ENCODE measurements at places on chromosomes 11 and 22.

GRCh38 chr11:132904607-132905006 is 627.7 kb downstream of the OPCML start:
- no peak overlapping the region for H3K27ac ChIP-seq
- DNase-seq: no peak
- no peaks in the 10 kb centered on the region for H3K27me3 ChIP-seq
- no peaks in the 10 kb centered on the region for H3K36me3 ChIP-seq

DNA sequence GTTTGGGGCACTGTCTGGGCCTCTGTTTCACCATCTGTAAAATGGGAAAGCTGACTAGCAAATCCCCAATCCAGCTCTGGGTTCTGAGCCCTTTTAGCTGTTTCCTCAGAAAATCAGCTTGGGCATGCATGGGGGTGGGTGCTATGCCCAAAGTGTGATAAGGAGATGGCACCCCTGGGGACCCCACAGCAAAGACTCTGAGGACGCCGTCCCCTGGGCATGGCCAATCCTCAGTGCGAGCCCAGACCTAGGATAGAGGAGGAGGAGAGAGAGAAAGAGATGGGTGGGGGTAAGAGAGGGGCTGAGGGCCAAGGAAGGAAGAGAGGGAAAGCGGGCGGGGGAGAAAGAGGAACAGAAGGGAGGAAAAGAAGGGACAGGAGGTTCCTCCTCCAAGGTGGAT is 31.8 kb downstream of the TPBGL start:
- H3K27ac ChIP-seq: no peak overlapping the region
- no peak for DNase-seq
- no peaks in the 10 kb centered on the region for H3K4me1 ChIP-seq

- H3K27ac ChIP-seq: no peak overlapping the region
- peaks cover 11% of the 10 kb centered on the region for H3K4me1 ChIP-seq
- no peak for DNase-seq
- H3K36me3 ChIP-seq: no peaks in the 10 kb centered on the region
- no peak overlapping the region for H3K4me3 ChIP-seq
These were observed 3.2 kb upstream of the TBX1 start for GRCh38 chr22:19757140-19757984.

GRCh38 chr11:38476808-38477575 is 1879.0 kb upstream of the RAG2 start:
- peaks cover 22% of the 10 kb centered on the region for H3K4me1 ChIP-seq
- H3K36me3 ChIP-seq: no peaks in the 10 kb centered on the region
- DNase-seq: peak; percentile 30
- no peak overlapping the region for H3K4me3 ChIP-seq

DNA sequence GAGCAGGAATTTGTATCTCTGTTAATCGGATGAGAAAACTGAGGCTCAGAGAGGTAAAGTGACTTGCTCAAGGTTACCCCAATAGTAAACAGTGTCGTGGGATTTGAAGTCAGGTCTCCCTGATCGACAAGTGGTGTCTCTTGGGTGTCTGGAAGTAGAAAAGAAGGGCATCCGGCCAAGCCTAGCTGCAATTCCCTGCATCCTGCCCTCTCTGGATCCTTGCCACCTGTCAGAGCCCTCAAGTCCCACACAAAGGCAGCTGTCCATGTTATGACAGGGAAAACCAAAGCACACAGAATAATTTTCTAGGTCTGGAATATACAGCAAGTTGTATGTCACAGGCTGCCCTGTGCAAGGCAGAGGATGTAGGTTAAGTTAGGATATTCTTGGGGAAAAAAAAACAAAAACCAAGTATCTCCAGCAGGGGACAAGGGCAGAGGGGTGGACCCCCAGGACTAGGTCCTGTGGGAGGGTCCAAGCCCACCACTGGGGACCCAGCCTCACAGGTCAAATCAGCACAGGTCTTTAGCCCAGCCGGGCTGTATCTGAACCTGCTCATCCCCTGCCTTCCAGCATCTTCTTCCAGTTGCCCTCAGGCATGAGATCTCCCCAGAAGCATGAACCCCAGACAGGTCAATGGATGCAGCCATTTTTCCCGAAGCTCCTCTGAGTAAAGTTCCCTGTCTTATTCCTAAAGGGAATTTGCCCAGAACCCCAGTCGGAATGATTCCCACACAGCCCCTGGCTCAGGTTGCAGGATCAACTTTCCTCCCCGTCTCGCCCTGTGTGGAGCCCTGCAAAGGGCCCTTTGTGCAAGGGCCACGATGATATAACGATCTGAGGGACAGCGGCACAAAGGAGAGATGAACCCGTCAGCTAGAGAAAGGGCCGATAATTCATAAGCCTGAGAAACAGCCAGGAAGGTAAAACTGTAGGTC is 15.0 kb downstream of the USH1C start:
- peaks cover 40% of the 10 kb centered on the region for H3K4me1 ChIP-seq
- H3K27me3 ChIP-seq: no peaks in the 10 kb centered on the region
- no peaks in the 10 kb centered on the region for H3K36me3 ChIP-seq
- DNase-seq: peak; percentile 94
- H3K4me3 ChIP-seq: peak overlapping the region; percentile 37
- peak overlapping the region; percentile 94 for H3K27ac ChIP-seq

- peaks cover 4% of the 10 kb centered on the region for H3K27me3 ChIP-seq
- no peak overlapping the region for H3K4me3 ChIP-seq
- H3K27ac ChIP-seq: no peak overlapping the region
- DNase-seq: no peak
- H3K36me3 ChIP-seq: no peaks in the 10 kb centered on the region
These were observed 138.2 kb downstream of the DSCAML1 start for GRCh38 chr11:117658809-117659208.

DNA sequence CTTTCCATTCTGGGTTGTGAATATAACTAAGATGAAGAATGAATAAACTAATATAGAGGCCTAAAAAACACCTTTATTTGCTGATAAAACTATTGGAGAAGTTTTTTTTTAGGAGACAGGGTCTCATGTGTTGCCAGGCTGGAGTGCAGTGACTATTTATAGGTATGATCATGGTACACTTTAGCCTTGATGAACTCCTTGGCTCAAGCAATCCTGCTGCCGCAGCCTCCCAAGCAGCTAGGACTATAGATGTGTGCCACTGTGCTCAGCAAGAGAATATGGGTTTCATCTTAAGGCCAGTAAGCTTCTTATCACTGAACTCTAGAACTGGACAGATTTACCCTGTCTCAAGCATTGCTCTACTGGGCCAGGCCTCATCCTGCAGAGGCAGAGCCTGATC is 26.6 kb downstream of the CCDC90B start:
- no peaks in the 10 kb centered on the region for H3K27me3 ChIP-seq
- H3K4me1 ChIP-seq: peaks cover 9% of the 10 kb centered on the region
- H3K4me3 ChIP-seq: no peak overlapping the region
- no peak overlapping the region for H3K27ac ChIP-seq
- no peak for DNase-seq

DNA sequence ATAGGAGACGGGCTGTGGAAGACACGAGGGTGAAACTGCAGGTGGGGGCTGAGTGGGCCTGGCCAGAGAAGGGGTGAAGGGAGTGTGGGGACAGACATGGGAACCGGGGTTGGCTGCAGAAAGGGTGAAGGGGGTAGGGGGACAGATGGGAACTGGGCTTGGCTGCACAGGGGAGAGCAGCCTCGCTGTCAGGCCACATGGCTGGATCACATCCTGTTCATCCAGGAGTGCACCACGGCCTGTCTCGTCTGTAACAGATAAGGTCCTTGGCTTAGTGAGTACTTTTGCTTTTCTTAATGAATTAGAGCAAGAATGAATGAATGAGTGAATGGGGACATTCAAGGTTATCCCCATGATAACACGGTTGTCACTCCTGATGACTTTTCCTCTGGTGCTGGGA is 13.5 kb downstream of the FBLN1 start:
- peaks cover 15% of the 10 kb centered on the region for H3K4me1 ChIP-seq
- H3K36me3 ChIP-seq: no peaks in the 10 kb centered on the region
- no peak overlapping the region for H3K4me3 ChIP-seq
- no peaks in the 10 kb centered on the region for H3K27me3 ChIP-seq
- H3K27ac ChIP-seq: no peak overlapping the region

DNA sequence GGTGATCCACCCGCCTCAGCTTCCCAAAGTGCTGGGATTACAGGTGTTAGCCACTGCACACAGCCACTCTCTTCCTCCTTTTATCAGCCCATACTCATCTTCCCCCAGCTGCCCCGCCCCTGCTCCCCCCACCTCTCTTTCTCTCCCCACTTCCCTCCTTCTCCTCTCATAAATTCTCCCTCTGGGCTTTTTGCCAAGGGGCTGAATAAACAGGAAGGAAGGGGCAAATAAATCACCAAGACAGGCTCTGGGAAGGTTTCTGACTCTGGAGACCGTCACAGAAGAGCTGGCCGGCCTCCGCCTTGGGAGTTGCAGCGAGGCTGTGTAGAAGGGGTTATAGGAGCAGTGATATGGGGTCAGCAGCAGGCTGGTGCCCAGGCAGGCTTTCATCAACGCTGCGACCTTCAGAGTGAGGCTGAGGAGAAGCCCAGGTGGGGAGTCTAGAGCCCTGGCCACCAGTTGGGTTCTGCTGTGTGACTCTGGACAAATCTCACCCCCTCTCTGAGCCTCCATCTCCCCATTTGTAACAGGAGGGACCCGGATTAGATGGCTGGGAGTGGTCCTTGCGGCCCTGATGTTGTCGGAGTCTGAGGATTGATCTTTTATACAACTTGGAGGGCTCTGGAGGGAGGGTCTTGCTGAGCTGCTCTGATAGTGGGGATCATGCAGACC is 62.6 kb upstream of the RASD2 start:
- peaks cover 14% of the 10 kb centered on the region for H3K4me1 ChIP-seq
- H3K27me3 ChIP-seq: no peaks in the 10 kb centered on the region
- no peaks in the 10 kb centered on the region for H3K36me3 ChIP-seq
- no peak overlapping the region for H3K4me3 ChIP-seq
- DNase-seq: peak; percentile 44

DNA sequence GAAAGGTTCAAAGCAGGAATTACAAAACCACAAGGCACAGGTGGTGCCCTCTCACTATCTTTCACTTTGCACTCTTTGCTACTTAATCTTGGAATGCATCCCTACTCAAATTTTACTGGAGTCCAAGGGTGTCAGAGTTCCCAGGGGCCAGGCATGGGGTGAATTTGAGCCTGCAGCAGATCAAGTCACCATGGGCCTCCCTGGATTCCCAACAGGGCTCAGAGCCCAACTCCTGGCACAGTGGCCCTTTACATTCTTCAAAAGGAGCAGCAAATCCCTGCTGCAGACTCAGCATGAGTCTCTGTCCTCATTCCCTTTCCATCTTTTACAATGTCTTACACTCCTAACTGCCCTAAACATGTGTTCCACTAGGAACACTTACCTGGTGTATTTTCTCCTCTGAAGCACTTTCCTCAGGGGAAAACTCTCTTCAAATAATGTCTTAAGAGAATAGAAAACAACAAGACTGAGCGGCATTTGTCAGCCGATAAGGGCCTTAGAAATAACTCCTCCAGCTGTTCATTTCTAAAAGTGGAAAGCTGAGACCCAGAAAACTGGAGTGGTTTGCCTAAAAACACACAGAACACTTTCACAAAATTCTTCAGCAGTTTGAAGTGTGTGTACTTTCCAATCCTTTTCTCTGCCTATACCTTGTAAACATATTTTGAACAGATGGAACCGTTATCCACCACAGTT is 596.0 kb downstream of the INSC start:
- H3K27ac ChIP-seq: no peak overlapping the region
- no peak overlapping the region for H3K4me3 ChIP-seq
- no peaks in the 10 kb centered on the region for H3K36me3 ChIP-seq
- peak; percentile 9 for DNase-seq
- H3K4me1 ChIP-seq: peaks cover 6% of the 10 kb centered on the region

- no peaks in the 10 kb centered on the region for H3K36me3 ChIP-seq
- DNase-seq: no peak
- H3K4me3 ChIP-seq: no peak overlapping the region
- no peaks in the 10 kb centered on the region for H3K27me3 ChIP-seq
These were observed 102.8 kb downstream of the CEP164 start for GRCh38 chr11:117430293-117430955.

GRCh38 chr11:95371153-95371552 is 140.2 kb upstream of the SESN3 start:
- no peak for DNase-seq
- H3K27ac ChIP-seq: no peak overlapping the region
- no peak overlapping the region for H3K4me3 ChIP-seq
- no peaks in the 10 kb centered on the region for H3K27me3 ChIP-seq
- no peaks in the 10 kb centered on the region for H3K36me3 ChIP-seq

GRCh38 chr22:25629613-25630012 is 65.1 kb downstream of the GRK3 start:
- no peaks in the 10 kb centered on the region for H3K27me3 ChIP-seq
- H3K4me3 ChIP-seq: no peak overlapping the region
- peaks cover 4% of the 10 kb centered on the region for H3K36me3 ChIP-seq
- H3K4me1 ChIP-seq: peaks cover 51% of the 10 kb centered on the region
- peak; percentile 42 for DNase-seq
- H3K27ac ChIP-seq: no peak overlapping the region

GRCh38 chr22:37316875-37317371 is 34.6 kb downstream of the CYTH4 start:
- H3K4me3 ChIP-seq: no peak overlapping the region
- no peaks in the 10 kb centered on the region for H3K4me1 ChIP-seq
- no peaks in the 10 kb centered on the region for H3K36me3 ChIP-seq
- H3K27me3 ChIP-seq: peaks cover 24% of the 10 kb centered on the region
- H3K27ac ChIP-seq: no peak overlapping the region

DNA sequence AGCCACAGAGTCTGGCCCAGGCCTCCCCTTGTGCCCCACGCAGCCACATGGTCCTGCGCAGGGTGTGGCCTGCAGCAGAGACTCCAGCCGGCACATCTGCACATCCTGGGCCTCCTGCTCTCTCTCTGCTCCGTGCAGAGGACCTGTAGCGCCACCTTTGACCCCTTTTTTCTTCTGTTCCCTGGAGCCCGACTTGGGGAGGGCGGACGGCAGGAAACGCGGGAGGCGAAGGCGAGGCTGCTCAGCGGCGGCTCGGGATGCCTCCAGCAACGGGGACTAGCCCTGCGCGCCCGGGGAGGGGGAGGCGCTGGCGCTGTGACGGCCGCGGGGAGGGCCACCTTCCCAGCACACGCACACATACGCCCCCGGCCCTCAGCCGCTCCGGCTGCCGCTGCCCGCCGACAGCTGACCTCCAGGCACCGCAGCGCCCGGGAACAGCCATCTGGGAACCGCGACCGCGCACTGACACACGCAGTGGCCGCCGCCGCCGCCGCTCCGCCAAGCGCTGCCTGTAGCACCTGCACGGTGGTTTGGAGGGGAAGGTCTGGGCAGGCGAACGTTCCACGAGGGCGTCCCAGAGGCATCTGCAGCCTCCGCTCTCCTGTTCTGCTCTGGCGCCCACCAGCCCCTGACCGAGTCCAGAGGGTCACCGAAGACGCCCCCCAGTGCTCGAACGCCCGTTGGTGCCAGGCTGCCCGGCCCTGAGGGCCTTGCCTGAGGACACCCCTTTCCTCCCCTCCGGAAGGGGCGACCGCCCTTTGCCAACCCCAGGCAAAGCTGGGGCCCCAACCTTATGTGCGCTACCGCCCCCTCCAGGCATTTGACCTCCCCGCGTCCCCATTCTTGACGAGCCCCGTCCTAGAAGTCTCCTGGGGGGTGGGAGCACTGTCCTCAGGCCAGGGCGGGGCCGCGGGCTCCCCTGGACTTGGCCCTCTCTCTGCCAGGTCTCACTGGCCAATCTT is 16.9 kb upstream of the C22orf42 start:
- DNase-seq: no peak
- H3K27ac ChIP-seq: no peak overlapping the region
- no peaks in the 10 kb centered on the region for H3K36me3 ChIP-seq
- no peaks in the 10 kb centered on the region for H3K4me1 ChIP-seq

GRCh38 chr22:40890881-40891280 is 29.0 kb upstream of the DNAJB7 start:
- no peak overlapping the region for H3K27ac ChIP-seq
- H3K36me3 ChIP-seq: no peaks in the 10 kb centered on the region
- no peak for DNase-seq
- H3K27me3 ChIP-seq: no peaks in the 10 kb centered on the region

Data from SJCRH30 (cell line).